ENCODE measurements at places on chromosomes 4 and X. TPM values are rescaled to one million over a fixed set of nuclear protein-coding genes. Genes with fewer than 3 reads are reported as not detected.

Gene PTTG2
- 1.2 TPM for polyA plus RNA-seq

Gene RASL11B
- polyA plus RNA-seq = 12.2 TPM

Gene MSL3
- 120 TPM for polyA plus RNA-seq

Gene FAT4
- polyA plus RNA-seq = 0.90 TPM

Gene SRPX2
- 13.4 TPM for polyA plus RNA-seq

- H3K27ac ChIP-seq = no peak overlapping the region
- no peak overlapping the region for H3K4me3 ChIP-seq
- no peaks in the 10 kb centered on the region for H3K36me3 ChIP-seq
- DNase-seq = no peak
Observed at GRCh38 chr4:25694466-25694865, 38.8 kb downstream of the SLC34A2 start.

- H3K4me1 ChIP-seq = no peaks in the 10 kb centered on the region
- H3K36me3 ChIP-seq = no peaks in the 10 kb centered on the region
- no peaks in the 10 kb centered on the region for H3K27me3 ChIP-seq
- DNase-seq = no peak
- no peak overlapping the region for H3K4me3 ChIP-seq
Observed at GRCh38 chr4:21195682-21196081, 495.4 kb downstream of the PACRGL start.

- peaks cover 9% of the 10 kb centered on the region for H3K36me3 ChIP-seq
- H3K4me1 ChIP-seq = peaks cover 8% of the 10 kb centered on the region
- no peak for DNase-seq
- H3K27ac ChIP-seq = no peak overlapping the region
Observed at GRCh38 chr4:10006601-10007435, 14.5 kb downstream of the SLC2A9 start.

DNA sequence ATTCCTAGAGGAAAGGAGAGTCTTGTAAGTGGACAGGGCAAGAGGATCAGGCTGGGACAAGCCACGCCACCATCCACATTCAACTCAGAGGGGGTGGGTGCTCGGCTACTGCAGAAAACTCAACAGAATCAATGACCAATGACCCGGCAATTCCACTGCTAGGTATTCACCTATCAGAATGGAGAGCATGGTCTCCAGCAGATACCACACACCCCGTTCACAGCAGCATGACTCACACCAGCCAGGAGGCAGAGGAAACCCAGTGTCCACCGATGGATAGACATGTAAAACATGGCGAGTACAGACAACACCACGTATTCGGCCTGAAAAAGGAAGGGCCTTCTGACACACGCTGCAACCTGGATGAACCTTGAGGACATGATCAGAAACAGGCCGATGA is 175.9 kb downstream of the AFAP1 start:
- H3K4me3 ChIP-seq = no peak overlapping the region
- H3K27me3 ChIP-seq = no peaks in the 10 kb centered on the region

DNA sequence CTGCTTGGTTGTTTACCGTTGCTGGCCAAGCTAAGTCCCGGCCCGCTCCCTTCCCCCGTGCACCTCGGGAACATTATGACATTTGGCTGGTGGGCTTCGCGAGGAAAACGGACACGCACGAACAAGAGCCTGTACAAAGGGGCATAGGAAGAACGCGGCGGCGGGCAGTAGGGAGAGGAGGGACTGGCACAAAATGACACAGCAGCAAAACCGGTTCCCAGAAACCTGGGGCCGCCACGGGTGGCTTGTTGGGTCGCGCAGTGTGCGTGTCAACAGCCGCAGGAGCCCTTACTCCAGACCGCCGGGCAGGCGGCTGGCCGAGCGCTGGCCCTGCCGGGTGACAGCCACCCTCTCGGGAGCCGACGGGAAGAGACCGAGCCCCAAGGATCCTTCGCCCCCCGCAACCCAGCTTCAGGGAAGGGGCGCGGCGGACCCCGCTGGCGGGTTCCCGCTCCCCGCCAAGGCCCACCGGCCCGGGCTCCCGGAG is 1.6 kb upstream of the LIN54 start:
- peak overlapping the region; percentile 79 for H3K4me3 ChIP-seq
- DNase-seq = no peak
- H3K27me3 ChIP-seq = no peaks in the 10 kb centered on the region
- peak overlapping the region; percentile 96 for H3K27ac ChIP-seq
- peaks cover 64% of the 10 kb centered on the region for H3K4me1 ChIP-seq
- no peaks in the 10 kb centered on the region for H3K36me3 ChIP-seq

DNA sequence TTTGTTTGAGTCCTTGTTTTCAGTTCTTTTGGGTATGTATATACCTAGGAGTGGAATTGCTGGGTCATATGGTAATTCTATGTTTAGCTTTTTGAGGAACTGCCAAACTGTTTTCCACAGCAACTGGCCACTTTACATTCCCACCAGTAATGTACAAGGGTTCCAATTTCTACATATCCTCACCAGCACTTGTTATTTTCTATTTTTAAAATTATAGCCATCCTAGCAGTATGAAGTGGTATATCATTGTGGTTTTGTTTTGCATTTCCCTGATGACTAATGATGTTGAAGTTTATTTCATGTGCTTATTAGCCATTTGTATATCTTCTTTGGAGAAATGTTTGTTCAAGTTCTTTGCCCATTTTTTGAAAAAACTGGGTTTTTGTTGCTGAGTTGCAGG is 39.6 kb downstream of the TMEM164 start:
- peaks cover 21% of the 10 kb centered on the region for H3K4me1 ChIP-seq
- no peaks in the 10 kb centered on the region for H3K36me3 ChIP-seq
- H3K4me3 ChIP-seq = no peak overlapping the region
- DNase-seq = no peak
- no peaks in the 10 kb centered on the region for H3K27me3 ChIP-seq

DNA sequence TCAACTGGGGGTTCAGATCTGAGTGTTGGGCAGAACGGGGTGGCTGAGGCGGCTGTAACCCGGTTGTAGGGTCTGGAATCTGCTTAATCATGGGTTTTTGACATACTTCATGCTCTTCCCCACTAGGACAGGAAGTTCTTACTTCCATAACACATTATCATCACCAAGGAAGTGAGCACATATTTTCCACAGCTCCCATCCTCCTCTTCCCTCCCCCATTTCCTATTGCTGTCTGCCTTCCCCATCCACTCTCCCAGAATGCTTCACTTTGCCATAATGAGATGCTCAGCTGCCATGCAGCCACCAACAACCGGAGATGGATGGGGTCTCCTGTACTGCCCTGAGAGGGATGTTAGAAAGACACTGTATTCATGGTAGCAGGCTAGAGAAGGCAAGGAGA is 6.4 kb upstream of the DCUN1D4 start:
- H3K4me1 ChIP-seq = peaks cover 2% of the 10 kb centered on the region
- DNase-seq = no peak
- H3K27ac ChIP-seq = no peak overlapping the region

DNA sequence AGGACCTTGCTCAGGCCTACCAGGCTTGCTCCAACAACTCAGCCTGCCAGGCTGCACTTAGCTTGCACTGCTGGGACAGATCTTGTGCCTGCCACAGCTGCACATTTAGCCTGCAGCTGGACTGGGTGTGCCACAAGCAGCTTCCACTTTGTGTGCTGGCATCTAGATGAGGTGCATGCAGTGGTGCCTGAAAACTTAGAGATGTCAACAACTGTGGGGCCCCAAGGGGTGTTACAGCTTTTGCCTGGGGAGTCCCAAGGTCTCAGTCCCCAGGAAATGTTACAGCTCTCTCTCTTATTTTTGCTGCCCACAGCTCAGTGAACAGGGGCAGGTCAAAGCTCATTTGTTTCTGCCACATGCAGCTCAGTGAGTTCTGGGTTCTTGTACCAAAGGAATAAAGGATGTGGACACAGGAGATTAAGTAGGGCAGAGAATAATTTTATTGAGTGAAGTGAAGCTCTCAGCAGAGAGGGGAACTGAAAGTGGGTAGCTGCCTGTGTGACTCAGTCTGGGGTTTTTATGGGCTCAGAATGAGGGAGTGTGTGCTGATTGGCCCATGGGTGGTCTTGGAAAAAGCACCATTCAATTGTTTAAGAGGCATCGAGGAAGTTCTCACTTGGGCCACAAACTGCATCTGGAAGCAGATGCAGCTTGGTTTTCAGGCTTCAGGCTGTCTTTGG is 828.3 kb downstream of the TECRL start:
- H3K36me3 ChIP-seq = no peaks in the 10 kb centered on the region
- H3K27ac ChIP-seq = no peak overlapping the region
- H3K4me3 ChIP-seq = no peak overlapping the region
- no peaks in the 10 kb centered on the region for H3K4me1 ChIP-seq
- H3K27me3 ChIP-seq = no peaks in the 10 kb centered on the region
- no peak for DNase-seq

DNA sequence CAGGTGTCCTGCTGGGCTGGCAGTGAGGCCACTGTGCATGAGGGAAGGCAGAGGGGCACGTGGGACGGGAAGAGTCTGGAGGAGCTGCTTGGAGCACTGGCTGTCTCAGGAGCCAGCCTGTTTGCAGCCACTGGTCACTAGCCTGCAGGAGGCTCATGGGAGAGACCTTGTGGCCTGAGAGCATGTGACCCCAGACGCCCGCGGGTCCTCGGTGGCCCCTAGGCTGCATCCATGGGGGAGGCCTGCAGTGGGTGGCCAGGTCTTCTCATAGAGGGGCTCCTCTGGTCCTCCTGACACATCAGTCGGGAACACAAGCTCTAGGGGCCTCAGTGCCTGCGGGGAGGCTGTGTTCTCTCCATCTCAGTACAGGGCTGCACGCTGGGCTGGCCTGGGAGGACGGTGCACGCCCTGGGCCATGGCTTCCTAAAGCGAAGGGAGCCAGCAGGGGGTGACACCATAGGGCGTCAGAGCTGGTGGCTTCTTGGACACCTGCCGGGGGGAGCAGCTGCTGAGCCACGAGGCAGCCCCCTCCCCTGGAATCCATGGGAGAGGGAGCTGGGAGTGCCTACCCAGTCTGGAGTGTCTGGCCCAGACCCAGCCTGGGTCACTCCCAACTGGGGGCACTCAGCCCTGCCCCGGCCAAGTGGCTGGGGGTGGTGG is 12.3 kb downstream of the NAT8L start:
- peaks cover 17% of the 10 kb centered on the region for H3K4me1 ChIP-seq
- peaks cover 14% of the 10 kb centered on the region for H3K27me3 ChIP-seq

- peaks cover 6% of the 10 kb centered on the region for H3K4me1 ChIP-seq
- no peaks in the 10 kb centered on the region for H3K27me3 ChIP-seq
- DNase-seq = no peak
Observed at GRCh38 chr4:98484031-98484430, 174.4 kb downstream of the TSPAN5 start.

GRCh38 chr4:38190717-38191178 is 230.6 kb downstream of the PTTG2 start:
- H3K27ac ChIP-seq = peak overlapping the region; percentile 35
- DNase-seq = no peak
- no peaks in the 10 kb centered on the region for H3K4me1 ChIP-seq
- H3K27me3 ChIP-seq = no peaks in the 10 kb centered on the region

GRCh38 chrX:69133921-69134542 is 31.2 kb downstream of the PJA1 start:
- no peak overlapping the region for H3K4me3 ChIP-seq
- H3K36me3 ChIP-seq = no peaks in the 10 kb centered on the region
- DNase-seq = no peak
- H3K27me3 ChIP-seq = peaks cover 9% of the 10 kb centered on the region
